CD4-positive, alpha-beta T cell treated with Interleukin-1 beta for 1 hour (primary cell): ENCODE measurements at places on chromosomes 2 and 18.
A peak's percentile ranks its signal among the peaks of the same experiment; 100 is the strongest.

GRCh38 chr2:161170958-161171932 is 11.0 kb downstream of the TANK start:
- no peak for DNase-seq

GRCh38 chr18:13541621-13542519 is 184.5 kb downstream of the FAM210A start:
- DNase-seq, result no peak

GRCh38 chr2:205556841-205557539 is 125.3 kb upstream of the NRP2 start:
- DNase-seq, result no peak

GRCh38 chr18:39946623-39947061 is 2008.4 kb upstream of the PIK3C3 start:
- no peak for DNase-seq

- DNase-seq, result no peak
These were observed 219.0 kb downstream of the MYO3B start for GRCh38 chr2:170396799-170397459.

DNA sequence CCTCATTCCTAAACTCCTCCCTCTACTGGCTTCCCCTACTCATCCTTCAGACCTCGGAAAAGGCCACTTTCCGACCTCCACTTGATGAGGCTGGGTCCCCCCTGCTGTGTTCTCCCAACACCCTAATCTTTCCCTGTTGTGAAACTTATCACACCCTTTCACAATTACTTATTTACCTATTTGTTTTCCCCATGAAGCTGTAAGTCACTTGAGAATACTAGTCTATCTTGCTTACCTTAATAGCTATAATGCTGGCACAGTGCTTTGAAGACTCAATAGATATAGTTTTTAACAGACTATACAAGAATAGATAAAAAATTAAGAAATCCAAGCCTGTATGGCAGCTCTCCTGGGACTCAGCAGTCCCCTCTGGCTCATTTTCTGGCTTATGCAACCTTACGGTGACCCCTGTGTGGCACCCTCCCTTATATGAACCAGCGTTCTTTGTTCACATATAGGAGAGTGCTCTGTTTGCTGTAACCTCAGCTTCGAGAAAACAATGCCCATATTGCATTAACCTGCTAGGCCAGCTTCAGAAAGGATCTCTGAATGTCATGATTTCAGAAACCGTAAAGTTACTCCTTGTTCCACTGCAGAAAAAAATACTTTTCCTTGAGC is 220.4 kb upstream of the PKDCC start:
- no peak for DNase-seq

DNA sequence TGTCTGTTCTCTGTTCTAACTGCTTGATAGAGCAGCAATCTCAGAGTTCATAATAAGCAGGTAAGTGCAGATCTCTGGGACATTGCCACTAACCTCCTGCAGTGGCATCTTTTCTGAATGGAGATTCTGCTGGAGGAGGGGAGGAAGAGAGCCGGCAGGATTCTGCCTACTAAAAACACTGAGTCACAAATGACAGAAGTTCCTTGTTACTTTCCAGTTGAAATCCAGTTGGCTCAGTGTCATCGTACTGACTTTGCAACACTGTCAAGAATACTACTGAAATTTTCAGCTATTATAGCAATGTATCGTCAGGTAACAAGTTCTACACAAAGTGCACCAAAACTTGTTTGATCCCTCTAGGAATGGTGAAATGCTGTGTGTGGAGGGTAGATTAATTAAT is 79.6 kb upstream of the ST6GAL2 start:
- no peak for DNase-seq

- no peak for DNase-seq
These were observed 2.4 kb downstream of the FBXO48 start for GRCh38 chr2:68464651-68465050.

DNA sequence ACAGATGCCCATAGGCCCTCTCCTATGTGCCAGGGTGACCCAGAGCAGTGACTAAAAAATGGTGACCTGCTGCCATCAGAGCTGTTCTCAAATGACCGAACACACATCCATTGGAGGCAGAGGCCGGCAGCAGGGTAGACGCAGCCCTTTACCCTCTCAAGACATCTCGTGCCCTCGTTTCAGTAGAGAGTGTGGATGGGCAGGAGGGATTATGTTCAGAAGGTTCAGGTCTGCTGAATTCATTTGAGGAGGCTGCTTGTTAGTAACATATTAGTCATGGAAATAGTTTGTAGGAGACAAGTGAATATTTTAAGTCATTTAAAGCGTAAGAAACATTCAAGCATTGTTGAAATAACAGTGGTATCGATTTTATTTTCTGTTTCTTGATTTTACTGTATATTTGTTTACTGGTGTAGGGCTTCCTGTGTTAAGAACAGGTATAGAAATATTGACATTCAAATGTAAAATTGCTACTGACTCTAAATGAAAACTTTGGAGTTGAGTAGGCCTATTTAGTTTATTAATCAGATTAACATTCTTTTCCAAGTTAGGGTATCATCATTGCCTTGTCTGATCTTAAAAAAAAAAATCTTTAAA is 82.6 kb downstream of the ZNF532 start:
- no peak for DNase-seq

- DNase-seq, result peak; percentile 82
These were observed 6.3 kb downstream of the ANKRD53 start for GRCh38 chr2:70984576-70985282.

- no peak for DNase-seq
These were observed 584.9 kb downstream of the TMEM182 start for GRCh38 chr2:103346780-103347179.

- DNase-seq, result no peak
These were observed 2.2 kb upstream of the WNT10A start for GRCh38 chr2:218878486-218878885.

DNA sequence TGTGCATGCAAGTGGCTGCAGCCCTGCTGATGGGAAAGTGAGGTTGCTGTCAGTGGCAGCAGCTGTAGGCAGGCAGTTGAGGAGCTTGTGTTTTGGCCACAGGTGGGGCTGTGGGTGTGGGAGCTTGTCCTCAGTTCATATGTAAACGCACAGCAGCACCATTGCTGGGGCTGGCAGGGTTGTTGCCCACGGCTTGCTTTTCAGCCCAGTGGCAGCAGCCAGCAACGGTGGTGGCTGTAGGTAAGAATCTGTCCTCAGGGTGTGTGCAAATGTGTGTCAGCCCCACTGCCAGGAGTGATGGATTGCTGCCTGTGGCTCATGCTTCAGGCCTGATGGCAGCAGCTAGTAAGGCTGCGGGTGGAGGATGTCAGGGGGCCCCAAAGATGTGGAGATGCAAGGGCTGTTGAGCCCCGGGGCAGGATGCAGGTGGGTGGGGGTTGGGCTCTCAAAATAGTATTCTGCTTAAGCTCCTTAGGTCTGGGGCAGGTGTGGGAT is 141.3 kb upstream of the THUMPD2 start:
- DNase-seq, result no peak

- no peak for DNase-seq
These were observed 346.6 kb downstream of the FSIP2 start for GRCh38 chr2:186085226-186085625.

DNA sequence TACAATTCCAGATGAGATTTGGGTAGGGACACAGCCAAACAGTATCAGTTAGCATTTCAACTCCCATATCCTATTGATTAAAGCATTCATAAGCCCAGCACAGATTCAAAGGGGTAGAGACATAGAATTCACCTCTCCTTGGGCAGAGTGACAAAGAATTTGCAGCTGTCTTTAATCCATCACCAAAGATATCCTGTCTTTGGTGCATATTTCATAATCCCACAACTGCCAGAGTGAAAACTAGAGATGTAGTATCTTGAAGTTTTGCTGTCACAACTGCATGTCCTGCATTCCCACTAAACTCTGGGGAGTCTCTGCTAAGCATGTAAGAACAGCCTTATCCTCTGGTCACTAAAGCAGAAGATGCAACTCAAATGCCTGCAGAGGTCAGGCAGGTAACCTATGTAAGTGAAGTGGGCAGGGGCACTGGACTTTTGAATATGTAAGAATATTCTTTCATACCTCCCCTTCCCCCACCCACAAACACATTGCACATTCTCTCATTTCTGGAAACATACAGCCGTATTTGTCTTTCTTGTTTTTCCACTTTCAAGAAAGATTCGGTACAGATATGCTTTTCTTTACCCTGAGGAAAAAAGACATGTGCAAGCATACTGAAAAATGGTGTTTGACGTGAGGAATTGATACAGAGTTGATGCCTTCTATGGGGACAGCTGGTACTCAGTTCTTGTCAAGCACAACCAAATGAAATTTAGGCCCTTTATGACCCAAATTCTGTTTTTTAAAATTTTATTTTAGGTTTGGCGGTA is 283.1 kb downstream of the SP3 start:
- DNase-seq, result no peak

DNA sequence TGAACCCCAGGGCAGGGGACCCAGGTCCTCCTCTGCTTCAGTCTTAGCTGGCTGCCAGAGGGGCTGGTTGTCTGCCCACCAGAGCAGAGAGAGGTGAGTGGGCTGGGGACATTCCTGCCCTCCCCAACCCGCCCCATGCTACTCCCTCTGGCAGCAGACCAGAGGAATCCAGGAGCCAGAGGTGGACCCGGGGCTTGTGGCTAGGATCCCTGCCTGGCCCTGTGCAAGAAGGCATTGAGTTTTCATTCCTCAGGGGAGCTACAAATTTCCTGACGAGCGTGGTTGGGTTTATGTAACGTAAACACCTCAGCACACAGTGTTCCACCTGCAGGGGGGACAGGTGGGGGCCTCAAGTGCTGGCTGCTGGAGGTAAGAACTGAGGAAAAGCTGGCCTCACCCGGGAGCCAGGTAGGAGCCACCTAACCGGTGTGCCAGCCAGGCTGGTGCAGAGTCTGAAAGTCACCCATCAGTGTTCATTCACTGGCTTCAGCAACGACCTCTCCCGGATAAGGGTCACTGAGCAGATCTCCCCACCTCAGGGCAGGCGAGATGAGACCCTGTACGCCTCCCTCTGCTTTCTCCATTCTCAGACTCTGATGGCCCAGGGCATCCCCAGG is 246.8 kb downstream of the DYSF start:
- DNase-seq, result no peak

DNA sequence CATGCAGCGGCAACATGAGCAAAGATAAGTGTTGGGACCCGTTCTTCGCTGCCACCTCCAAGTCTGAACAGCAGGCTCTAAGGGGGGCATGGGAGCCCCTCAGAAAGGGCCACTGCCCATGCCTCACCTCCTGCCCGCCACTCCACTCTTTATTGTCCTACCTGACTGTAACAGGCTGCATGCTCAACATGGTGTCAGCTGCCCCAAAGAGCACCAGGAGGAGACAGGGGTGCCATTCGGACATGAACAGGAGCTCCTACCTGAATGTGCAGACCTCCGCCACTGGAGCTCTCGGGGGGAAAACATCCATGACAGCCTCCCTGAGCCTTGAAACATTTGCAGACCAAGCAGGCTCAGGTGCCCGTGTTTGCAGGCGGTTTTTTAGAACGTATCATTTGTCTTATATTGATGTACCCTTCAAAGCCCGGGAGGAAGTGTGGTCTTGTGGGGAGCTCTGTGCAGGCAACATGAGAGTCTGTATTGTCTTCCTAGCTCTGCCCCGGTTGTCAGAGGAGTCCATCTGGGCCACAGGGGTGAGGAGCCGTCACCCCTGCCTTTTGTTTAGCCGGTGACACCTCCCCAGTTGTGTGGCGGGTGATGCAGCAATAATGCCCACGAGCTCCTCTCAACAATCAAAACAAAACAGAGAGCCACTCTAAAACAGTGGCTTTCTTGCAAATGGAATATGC is 35.1 kb upstream of the CD8A start:
- DNase-seq, result peak; percentile 78
